ENCODE measurements at places on chromosomes 2 and 18. TPM values are rescaled to one million over a fixed set of nuclear protein-coding genes. Genes with fewer than 3 reads are reported as not detected.

Gene FKBP1B
- total RNA-seq = 14.8 TPM

Gene CAVIN2
- total RNA-seq = 128 TPM

Gene SRD5A2
- not detected for total RNA-seq

Gene FOXI3
- total RNA-seq = not detected

Gene CRYBA2
- total RNA-seq = not detected

Gene SCG2
- 0.38 TPM for total RNA-seq

Gene CXCR1
- not detected for total RNA-seq

Gene RTP5
- not detected for total RNA-seq

Gene GCC2
- 16.7 TPM for total RNA-seq

Gene SETBP1
- 0.38 TPM for total RNA-seq

Gene CEBPZ
- 61.9 TPM for total RNA-seq

Gene GAREM1
- 1.9 TPM for total RNA-seq

Gene XDH
- total RNA-seq = not detected

Gene TMEM37
- total RNA-seq = 0.94 TPM

Gene IL1R1
- total RNA-seq = 23.2 TPM

Gene SLC16A14
- total RNA-seq = 0.18 TPM

Gene TEKT4
- total RNA-seq = not detected

Gene DNAJC5G
- not detected for total RNA-seq

Gene WNT6
- not detected for total RNA-seq
